ENCODE measurements at places on chromosomes 6 and 20. TPM values are rescaled to one million over a fixed set of nuclear protein-coding genes. Genes with fewer than 3 reads are reported as not detected.

Gene C6orf52
- total RNA-seq: 1.6 TPM

Gene CST2
- 0.98 TPM for total RNA-seq

Gene CRNKL1
- 14.0 TPM for total RNA-seq

Gene CRISP2
- total RNA-seq: not detected

Gene MAS1
- not detected for total RNA-seq

Gene SCRT2
- total RNA-seq: not detected
